ENCODE measurements at places on chromosomes 1 and 21.

- no peak for DNase-seq
Measured at GRCh38 chr21:21102896-21103295, 104.7 kb downstream of the NCAM2 start.

DNA sequence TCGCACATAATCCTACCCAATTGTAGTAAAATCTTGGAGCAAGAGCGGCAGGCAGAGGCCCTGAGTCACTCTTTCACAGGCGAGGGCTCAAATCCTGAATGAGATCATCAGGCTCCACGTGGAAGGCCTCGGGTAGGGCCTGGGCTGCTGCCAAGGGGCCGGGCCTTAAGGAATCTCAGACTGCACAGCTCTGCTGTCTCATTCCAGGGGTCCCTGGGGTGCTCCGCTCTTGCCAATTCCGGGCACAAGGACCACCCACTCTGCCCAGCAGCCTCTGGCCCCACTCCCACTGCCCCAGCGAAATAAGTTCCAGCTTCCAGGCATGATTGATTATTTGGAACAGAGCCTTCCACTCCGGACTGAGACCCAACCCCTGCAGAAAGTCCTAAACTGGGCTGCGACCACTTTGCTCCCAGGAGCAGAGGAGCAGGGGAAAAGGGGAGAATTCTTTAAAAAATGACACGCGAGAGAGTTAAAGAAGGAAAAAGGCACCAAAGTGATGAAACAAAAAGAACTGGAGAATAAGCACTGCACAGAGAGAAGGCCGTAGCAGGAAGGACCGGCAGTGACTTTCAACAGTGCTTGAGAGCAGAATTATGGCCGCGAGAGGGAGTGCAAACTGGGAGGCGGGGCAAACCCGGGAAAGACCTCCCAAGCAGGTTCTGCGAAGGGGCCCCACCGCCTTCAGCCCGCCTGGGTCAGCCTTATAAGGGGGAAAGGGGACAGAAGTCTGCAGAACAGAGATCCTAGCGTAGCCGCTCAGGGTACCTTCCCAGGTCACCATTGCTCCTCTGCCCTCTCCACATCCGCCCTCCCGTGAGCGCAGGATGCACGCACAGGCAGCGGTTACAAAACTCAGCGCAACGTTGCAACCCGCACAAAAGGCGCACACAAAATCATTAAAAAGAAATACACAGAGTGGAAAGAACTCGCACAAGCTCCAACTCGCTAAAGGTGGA lies 2.0 kb downstream of the ADAMTS1 start:
- DNase-seq: peak; percentile 87

GRCh38 chr1:110188035-110188618 lies 22.0 kb upstream of the KCNC4 start:
- peak; percentile 82 for DNase-seq

- DNase-seq: no peak
Measured at GRCh38 chr21:37370152-37371040, 3.8 kb downstream of the DYRK1A start.

- DNase-seq: peak; percentile 42
Measured at GRCh38 chr1:94045465-94046056, 75.4 kb downstream of the ABCA4 start.

DNA sequence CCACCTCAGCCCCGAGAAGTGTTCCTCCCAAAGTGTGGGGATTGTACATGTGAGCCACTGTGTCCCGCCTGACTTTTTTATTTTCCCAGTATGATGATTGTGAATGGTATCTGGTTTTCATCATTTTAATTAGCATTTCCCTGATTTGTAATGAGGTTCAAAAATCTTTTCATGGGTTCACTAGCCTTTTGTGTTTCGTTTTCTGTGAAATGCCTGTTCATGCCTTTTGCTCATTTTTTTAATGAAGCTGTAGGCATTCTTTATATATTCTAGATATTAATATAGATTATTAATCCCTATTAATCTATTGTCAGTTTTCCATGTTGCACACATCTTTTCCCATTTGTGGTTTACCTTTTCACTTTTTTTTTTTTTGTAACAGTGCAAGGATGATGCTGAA lies 20.5 kb downstream of the DAP3 start:
- no peak for DNase-seq

DNA sequence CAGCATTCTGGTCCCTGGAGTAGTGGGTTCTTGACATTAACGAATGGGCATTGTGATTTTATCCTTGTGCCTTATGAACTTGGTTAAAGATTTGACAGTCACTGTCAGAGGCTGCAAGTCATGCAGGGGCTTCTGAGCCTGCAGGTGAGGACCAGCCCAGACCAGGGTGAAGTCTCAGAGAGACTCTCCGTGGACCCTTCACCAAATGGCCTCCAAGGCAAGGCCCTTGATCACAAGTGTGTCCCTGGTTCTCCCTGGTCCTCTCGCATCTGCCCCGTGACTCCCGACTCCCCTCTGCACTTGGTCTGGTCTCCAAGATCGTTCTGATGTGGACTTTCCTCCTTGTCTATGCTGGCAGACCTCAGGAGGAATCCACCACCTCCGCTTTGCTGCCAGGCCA lies 476.5 kb upstream of the VAMP3 start:
- no peak for DNase-seq

Measured in posterior cingulate gyrus (tissue), 11 donors.